ENCODE measurements at places on chromosomes 5 and 9.

GRCh38 chr9:120913647-120914264 lies 12.8 kb downstream of the TRAF1 start:
- no peak for DNase-seq

GRCh38 chr9:121987314-121987713 lies 105.8 kb downstream of the TTLL11 start:
- DNase-seq = no peak

DNA sequence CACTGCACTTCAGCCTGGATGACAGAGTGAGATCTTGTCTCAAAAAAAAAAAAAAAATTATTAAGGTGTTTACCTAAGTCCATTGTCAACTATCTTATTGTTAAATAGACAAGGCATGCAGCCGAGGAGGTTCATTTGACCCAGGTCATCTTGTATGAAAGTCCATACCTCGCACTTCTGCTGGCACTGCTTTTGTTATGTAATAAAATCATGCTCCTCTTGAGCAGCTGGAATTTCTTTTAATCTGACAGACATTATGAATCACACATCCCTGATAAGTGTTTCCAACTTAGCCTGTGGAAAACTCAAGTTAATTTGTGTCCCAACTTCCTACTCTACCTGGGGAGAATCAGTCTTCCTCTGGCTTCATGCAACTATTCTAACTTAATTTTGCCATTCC lies 315.6 kb upstream of the KLF4 start:
- DNase-seq = no peak

GRCh38 chr9:6512085-6512657 lies 99.2 kb downstream of the UHRF2 start:
- no peak for DNase-seq

DNA sequence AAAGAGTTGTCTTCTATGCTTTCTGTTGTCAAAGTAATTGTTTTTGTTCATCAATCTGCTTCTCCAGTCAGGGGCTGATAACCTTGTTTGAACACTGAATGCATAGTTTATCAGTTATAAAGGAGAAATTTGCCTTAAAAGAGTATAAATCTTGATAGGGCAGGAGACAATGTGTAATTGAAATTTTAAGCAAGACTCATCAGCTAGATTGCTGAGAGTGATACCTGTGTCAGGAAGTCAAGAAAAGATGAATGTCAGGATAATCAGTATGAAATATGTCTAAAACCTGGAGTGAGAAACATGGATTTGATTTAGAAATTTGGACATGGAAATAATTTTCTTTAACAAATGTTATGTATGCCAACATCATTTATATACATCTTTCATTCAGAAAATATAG lies 1258.1 kb downstream of the EFNA5 start:
- no peak for DNase-seq

GRCh38 chr5:134249469-134250379 lies 23.9 kb upstream of the PPP2CA start:
- no peak for DNase-seq

DNA sequence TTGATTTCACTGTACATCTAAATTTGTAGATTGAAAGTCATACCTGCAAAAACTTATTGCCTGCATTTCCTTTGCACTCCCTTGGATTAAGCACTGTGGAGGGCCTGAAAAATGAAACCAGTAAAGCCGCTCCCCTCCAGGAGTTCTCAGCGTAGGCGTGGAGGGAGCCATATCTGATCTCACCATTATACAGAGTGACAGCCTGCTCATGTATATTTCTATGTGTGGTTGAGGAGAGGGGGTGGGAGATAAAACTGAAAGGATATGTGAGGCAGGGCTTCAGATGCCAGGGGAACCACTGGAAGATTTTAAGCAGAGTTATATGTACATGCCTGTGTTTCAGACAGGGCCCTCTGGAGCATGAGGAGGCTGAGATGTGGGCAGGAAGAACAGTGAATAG lies 303.0 kb downstream of the MSX2 start:
- DNase-seq = no peak

GRCh38 chr9:112858625-112859147 lies 32.0 kb downstream of the SLC46A2 start:
- no peak for DNase-seq

DNA sequence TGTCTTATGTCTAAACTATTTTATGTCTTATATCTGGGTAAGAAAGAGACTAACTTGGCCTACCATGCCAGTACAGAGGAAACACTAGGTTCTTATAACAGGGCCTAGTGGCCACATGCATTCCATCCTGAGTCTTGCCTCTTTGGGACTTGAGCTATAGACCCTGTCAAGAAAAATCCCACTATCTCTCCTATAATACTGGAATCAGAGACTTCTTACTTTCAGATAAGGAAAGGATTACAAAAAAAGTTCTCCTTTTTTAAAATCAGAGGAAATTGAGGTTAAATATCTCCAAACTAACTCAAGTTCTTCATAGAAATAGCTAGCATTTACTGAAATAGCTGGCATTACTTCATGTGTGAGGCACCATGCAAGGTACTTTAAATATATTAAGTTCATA lies 34.3 kb downstream of the PTGER4 start:
- DNase-seq = no peak

GRCh38 chr5:61678966-61679365 lies 346.9 kb downstream of the ZSWIM6 start:
- DNase-seq = no peak

- DNase-seq = no peak
Measured at GRCh38 chr9:134908524-134909309, 9.0 kb downstream of the FCN1 start.

All from cortex of kidney (tissue), 1 donor.